H4 (cell line): ENCODE measurements at places on chromosomes 1 and 21. TPM values are rescaled to one million over a fixed set of nuclear protein-coding genes. Genes with fewer than 3 reads are reported as not detected.

- no peak for DNase-seq
These were observed 4.5 kb downstream of the COPA start for GRCh38 chr1:160338580-160338979.

- DNase-seq: no peak
These were observed 110.7 kb downstream of the SIPA1L2 start for GRCh38 chr1:232519186-232519585.

DNA sequence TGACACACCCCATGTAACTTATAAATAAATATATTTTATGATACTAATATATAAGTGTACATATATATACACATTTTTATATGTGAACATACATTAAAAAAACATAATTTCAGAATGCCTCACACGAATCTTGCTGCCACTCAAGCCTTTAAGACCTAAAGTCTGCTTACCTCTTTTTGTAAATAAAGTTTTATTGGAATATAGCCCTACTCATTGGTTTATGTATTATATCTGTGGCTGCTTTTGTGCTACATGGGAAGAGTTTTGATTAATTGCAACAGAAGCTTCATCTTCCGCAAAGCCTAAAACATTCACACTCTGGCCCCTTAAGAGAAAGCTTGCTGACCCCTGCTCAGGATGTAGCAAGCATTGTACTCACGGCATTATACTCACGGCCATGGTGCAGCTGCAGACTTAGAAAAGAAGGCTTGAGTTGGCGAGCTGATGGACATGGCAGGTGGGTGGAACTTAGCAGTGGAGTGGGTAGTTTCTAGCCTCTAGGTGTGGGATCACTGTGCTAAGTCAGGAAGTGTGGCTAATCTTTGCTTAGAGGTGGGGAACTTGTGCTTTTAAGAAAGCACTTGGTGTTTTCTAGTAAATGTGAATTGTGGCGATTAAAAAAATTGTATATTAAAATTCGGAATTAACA, 80.8 kb downstream of the DYRK1A start:
- no peak for DNase-seq

Gene ZSWIM5
- 1.3 and 1.6 TPM in 2 replicates for total RNA-seq

DNA sequence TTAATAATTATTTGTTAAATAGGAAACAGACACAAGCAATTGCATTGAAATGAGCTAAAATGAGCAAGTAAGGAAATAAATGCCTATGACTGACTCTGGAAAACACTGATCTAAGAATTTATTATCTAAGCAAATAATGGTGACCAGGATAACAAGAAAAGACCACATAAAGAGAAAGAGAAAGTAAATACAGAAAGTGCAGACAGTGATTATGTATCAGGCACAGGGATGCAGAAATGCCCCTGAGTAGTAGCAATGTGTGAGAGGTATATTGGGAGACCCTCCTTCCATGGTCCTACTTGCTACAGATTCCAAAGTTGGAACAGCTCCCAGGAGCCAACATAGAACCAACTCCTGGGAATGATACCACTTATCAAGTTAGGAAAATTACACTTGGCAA, 33.3 kb upstream of the MUTYH start:
- no peak for DNase-seq

DNA sequence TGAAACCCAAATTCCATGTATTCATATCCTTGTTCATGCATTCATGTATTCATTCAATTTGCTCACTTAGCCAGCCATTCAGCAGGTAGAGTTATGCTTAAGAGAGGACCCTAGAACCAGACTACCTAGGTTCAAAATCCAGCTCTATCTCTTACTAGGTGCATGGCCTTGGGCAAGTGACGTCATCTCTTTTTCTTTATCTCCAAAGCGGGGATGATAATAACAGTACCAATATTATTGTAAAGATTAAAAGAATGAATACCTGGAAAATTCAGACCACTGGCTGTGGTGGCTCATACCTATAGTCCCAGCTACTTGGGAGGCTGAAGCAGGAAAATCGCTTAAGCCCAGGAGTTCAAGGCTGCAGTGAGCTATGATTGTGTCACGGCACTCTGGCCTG, 33.9 kb upstream of the CLIC4 start:
- no peak for DNase-seq

Gene BRINP3
- 1.5 TPM in 2 replicates for total RNA-seq

- no peak for DNase-seq
These were observed 41.3 kb downstream of the SCCPDH start for GRCh38 chr1:246765521-246765920.

- no peak for DNase-seq
These were observed 400 bp upstream of the KRTAP10-12 start for GRCh38 chr21:44696572-44696971.

- no peak for DNase-seq
These were observed 72.1 kb downstream of the SYT2 start for GRCh38 chr1:202638019-202638700.

DNA sequence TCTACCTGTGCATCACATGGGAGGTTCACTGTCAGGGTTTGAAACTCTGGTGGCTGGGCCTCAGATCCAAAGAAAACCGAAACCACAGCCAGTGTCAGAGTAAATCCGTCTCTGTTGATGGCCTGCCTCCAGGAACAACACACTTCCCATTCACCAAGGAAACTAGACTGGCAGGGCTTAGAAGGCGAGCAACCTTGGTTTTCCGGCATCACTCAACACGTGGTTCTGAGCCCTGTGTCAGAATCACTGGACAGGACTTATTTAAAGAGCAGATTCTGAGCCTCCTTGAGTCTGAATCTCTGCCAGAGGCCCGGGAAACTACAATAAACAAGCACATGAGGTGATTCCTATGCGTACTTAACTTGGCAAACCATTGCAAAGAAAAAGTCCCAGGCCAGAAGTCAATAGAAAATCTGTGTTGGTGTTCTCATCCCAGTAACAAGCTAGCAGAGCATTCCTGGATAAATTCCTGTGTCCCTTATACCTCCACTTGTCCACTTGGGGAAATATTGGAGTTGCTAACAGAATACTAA, 70.0 kb downstream of the KCTD3 start:
- DNase-seq: peak; percentile 56

DNA sequence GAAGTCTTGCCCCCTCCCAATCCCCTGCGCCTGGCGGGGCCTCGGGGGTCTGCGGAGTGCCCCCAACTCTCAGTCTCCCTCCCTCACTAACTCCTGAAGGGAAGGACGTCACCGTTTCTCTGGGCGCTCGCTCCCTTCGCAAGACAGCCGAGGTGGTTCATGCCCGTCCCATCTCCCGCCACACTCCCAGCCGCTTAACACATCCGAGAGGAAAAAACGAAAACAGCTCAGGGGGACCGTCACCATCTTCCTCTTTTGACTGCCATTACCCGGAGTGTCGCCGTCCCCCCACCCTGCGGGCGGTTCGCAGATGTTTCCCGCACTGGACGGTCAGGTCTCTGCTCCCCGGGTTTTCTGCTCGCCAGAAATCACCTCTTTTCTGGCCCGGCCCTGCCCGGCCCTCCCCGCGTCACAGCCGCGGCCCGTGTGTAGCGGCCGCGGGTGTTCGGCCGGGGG, 532 bp downstream of the ERO1B start:
- no peak for DNase-seq

Gene NHLH1
- total RNA-seq: 0.04 TPM in 1 of 2 replicates, not detected in the other

DNA sequence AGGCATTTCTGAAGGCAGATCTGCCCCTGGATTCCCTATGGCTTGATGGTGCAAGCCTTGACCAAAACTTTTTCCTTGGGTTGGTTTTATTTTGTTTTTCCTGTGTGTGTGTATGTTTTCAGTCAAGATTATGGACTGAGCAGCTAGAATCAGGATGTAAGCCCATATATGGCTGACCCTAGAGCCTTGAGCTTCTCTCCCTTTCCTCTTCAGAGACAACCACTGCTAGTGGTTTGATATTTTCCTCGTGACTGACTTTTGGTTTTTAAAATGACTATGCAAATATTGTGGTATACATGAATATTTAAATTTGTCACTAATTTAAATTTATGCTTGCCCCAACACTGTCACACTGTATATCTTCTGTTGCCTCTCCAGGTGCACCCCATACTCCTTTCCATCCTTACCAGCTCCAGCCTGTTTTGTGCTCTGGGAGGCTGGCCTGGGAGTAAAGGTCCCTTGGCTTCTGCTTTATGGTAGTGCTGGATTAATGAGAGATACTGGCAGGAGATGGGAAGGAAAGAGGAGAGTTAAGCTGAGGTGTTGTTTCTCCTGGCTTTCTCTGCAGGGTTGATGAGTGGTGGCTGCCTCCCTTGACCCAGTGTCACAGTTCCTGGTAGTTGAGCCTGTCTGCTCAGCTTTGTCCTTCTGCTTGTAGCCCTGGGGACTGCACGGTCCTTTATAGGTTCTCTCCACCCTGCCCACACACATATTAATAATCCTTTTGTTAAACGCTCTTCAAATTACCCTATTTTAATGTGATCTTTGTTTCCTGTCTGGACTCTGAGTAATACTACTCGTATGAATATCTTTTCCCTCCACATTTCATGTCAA, 44.4 kb downstream of the RWDD3 start:
- DNase-seq: no peak

Gene CFHR4
- total RNA-seq: not detected in 2 replicates

Gene CLDN17
- not detected in 2 replicates for total RNA-seq

- no peak for DNase-seq
These were observed 156.4 kb upstream of the ZC3H12A start for GRCh38 chr1:37317870-37318467.

Gene MANEAL
- total RNA-seq: 8.9 and 10.4 TPM in 2 replicates

DNA sequence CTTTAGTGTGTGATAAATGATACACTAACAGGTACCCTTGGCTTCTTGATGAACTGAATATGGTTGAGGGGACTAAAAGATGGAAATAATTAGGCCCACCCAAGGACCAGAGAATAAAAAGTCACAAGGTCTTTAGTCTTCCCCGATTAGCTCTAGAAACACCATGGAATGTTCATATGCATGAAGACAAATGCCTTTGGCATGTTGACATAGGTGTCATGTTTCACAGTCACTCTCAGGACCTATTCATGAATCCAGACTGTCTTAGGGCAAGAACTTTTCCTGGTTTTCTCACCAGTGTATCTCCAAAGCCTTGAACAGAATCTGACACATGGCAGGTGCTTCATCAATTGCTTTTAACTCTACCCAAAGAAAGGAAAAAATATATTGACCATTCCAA, 412.8 kb downstream of the AJAP1 start:
- no peak for DNase-seq

Gene GPR52
- total RNA-seq: not detected in 2 replicates

DNA sequence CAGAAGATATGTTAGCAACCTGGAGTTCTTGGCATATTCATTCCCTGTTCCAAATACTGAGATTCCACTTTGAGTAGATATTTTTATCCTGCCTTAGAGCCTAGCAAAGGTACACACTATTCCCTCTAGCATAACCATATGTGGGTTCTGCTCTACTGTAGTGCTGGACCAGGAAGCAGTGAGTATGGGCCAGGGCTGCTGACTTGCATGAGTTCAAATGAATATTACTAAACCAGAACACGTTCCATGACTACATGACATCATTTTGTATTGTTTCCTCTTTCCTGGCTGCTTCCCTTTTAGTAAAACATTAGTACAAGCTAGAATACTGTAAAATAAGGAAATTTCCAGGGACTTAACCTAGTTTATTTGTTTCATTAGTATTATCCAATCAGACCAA, 41.1 kb downstream of the TNFSF18 start:
- no peak for DNase-seq

Gene SYNC
- 20.2 and 20.7 TPM in 2 replicates for total RNA-seq

DNA sequence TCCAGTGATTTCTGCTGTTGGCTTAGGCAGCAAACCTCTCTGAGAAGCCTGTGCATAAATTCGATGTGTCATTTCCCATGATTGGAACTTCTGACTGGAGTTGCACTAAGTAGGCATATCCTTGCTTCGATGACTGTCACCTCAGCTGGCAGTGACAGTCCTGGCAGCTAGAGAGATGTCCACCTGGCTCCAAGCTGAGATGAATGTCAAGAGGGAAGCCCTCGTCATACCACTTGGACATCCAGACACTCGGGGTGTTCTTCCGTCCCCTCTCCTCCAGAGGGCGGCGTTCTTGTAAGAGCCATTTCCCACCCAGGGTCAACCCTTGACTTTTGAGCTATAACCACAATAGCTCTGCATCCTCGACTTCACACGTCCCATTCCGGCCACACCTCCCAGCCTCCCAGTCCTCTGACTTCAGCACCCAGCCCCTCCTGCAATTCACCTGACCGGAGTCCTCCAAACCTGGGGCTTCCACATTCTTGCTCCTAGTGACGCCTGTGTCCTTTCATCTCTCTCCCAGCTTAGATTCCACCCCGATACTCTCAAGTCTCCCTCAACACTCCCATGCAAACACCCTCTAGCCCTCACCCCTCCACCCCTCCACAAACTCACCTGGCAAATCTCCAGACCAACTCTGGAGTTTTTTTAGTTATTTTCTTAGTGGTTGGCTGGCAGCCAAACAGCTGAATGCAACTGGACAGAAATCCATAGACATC, 17.3 kb downstream of the CA6 start:
- DNase-seq: peak; percentile 55

DNA sequence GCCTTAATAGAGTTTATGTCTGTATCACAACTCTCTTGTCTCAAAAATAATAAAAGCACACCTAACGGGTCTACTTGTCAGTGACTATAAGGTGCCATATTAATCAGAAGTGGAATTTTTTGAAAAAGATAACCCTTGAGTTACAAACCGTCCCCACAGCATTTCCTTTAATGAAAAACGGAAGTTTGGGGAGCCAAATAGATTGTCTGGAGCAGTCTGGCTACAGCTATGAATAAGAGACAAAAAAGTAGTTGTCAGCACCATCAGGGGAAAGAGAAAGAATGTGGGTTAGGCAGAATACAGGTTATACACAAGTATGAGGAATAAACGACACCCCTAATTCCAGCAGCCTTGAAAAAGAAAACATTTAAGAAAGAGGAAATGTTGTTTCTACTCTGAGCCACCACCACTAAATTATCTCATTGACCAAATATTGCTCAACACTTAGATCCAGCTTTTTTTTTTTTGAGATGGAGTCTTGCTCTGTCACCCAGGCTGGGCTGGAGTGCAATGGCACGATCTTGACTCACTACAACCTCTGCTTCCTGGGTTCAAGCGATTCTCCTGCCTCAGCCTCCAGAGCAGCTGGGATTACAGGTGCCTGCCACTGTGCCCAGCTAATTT, 29.4 kb upstream of the USP24 start:
- DNase-seq: peak; percentile 43

Gene ARHGEF16
- total RNA-seq: 0.58 and 0.97 TPM in 2 replicates

DNA sequence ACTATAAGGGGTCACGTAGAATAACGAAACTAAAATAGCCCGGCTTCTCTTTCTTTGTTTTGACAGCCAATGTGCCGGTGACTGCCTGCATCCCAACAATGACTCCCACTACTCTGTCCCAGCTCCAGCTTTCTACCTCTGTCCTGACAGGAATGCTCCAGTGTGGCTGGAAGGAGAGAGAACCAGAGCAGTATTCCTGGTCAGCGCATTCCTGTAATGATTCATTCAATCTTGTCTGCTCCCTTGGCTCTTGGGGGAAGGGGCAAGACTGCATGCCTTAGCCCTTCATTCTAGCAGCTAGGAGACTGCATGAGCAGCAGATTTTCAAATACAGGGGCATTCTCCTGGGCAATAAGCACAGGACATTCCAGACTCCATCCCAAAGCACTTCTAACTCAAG, 132.1 kb upstream of the PRMT6 start:
- DNase-seq: peak; percentile 15

DNA sequence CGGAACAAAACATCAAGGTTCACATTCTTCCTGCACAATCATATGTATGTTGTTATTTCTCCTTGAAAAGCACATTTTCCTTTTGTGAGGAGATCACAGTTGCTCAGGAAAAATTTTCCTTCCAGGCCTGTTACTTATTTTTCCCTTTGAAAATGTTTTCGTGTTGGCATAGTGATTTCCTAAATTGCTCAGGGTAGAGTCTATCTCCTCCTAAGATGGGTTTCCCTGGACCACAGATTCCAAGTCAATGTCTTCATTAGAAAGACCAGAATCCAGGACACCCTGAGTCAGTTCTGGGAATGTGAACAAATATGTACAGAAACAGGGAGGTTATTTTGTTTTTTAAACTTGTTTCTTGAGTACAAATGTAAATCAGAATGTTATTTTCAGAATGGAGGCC, 94.3 kb upstream of the C1orf105 start:
- DNase-seq: no peak
